Renal cortical epithelial cell (primary cell): ENCODE measurements at places on chromosomes 7 and 10. TPM values are rescaled to one million over a fixed set of nuclear protein-coding genes. Genes with fewer than 3 reads are reported as not detected.

Gene ELMO1
- total RNA-seq = 0.69 and 1.7 TPM in 2 replicates

Gene AGR2
- 18.6 and 29.0 TPM in 2 replicates for total RNA-seq

Gene TMUB1
- total RNA-seq = 34.9 and 41.5 TPM in 2 replicates

Gene MKX
- total RNA-seq = 0.25 TPM in 1 of 2 replicates, not detected in the other

Gene DPP6
- 0.05 TPM in 1 of 2 replicates, not detected in the other for total RNA-seq

Gene FOXI2
- total RNA-seq = not detected in 2 replicates

Gene STYXL1
- 51.4 and 102 TPM in 2 replicates for total RNA-seq

Gene NAMPT
- total RNA-seq = 154 and 209 TPM in 2 replicates

Gene HOXA2
- 0.35 and 1.9 TPM in 2 replicates for total RNA-seq

Gene EPO
- total RNA-seq = not detected in 2 replicates

Gene ITPRIP
- 5.6 and 8.1 TPM in 2 replicates for total RNA-seq

Gene CRHR2
- total RNA-seq = not detected in 2 replicates

Gene CYP26A1
- 0.15 TPM in 1 of 2 replicates, not detected in the other for total RNA-seq

Gene SCRN1
- total RNA-seq = 81.3 and 127 TPM in 2 replicates

Gene CRYGN
- total RNA-seq = not detected in 2 replicates

Gene SYCE1
- 0.25 TPM in 1 of 2 replicates, not detected in the other for total RNA-seq

Gene TCAF2
- total RNA-seq = 0.35 and 2.3 TPM in 2 replicates

Gene LRIT1
- total RNA-seq = not detected in 2 replicates

Gene PPP1R3A
- total RNA-seq = not detected in 2 replicates

Gene PPIA
- 2,537 and 3,633 TPM in 2 replicates for total RNA-seq

Gene EMX2
- 2.8 and 15.9 TPM in 2 replicates for total RNA-seq

Gene ERVW-1
- not detected in 2 replicates for total RNA-seq

Gene NYAP1
- 0.20 TPM in 1 of 2 replicates, not detected in the other for total RNA-seq

Gene NUTM2B
- 0.85 TPM in 1 of 2 replicates, not detected in the other for total RNA-seq

Gene GPNMB
- total RNA-seq = 11.5 and 120 TPM in 2 replicates

Gene IGF2BP3
- 43.9 and 50.8 TPM in 2 replicates for total RNA-seq

Gene NDUFB8
- 99.1 and 131 TPM in 2 replicates for total RNA-seq

Gene GRID1
- 0.17 and 0.20 TPM in 2 replicates for total RNA-seq

Gene DOCK1
- total RNA-seq = 68.1 and 108 TPM in 2 replicates

Gene DNAH11
- 0.05 and 0.17 TPM in 2 replicates for total RNA-seq

Gene CHCHD3
- total RNA-seq = 113 and 116 TPM in 2 replicates

Gene ITGB8
- 257 and 399 TPM in 2 replicates for total RNA-seq

Gene UCMA
- not detected in 2 replicates for total RNA-seq

Gene UTF1
- total RNA-seq = not detected in 2 replicates

Gene GSDME
- total RNA-seq = 68.4 and 79.0 TPM in 2 replicates

Gene SFTPD
- 0.30 TPM in 1 of 2 replicates, not detected in the other for total RNA-seq

Gene SPDYE11
- not detected in 2 replicates for total RNA-seq

Gene SYT15
- 1.0 TPM in 1 of 2 replicates, not detected in the other for total RNA-seq

Gene PLXNA4
- total RNA-seq = 0.05 TPM in 1 of 2 replicates, not detected in the other

Gene PDK4
- total RNA-seq = 1.9 and 5.8 TPM in 2 replicates

Gene SPDYE8
- not detected in 2 replicates for total RNA-seq

Gene COL28A1
- 0.87 and 7.5 TPM in 2 replicates for total RNA-seq

Gene ABLIM1
- 31.1 and 77.4 TPM in 2 replicates for total RNA-seq

Gene PRKG1
- total RNA-seq = 1.0 and 2.3 TPM in 2 replicates

Gene TCERG1L
- not detected in 2 replicates for total RNA-seq

Gene HPSE2
- not detected in 2 replicates for total RNA-seq

Gene PCLO
- total RNA-seq = 0.35 and 5.2 TPM in 2 replicates

Gene PSD
- 0.17 and 3.5 TPM in 2 replicates for total RNA-seq

Gene ARHGEF35
- total RNA-seq = 22.4 and 25.0 TPM in 2 replicates

Gene CXCL12
- total RNA-seq = 2.1 and 5.4 TPM in 2 replicates

Gene CUL2
- total RNA-seq = 32.5 and 60.7 TPM in 2 replicates

Gene WIPF3
- total RNA-seq = 0.35 TPM in 1 of 2 replicates, not detected in the other

Gene CNTNAP2
- total RNA-seq = 0.25 and 12.9 TPM in 2 replicates

Gene SKIDA1
- total RNA-seq = 0.69 and 2.1 TPM in 2 replicates

Gene ECD
- total RNA-seq = 32.1 and 33.7 TPM in 2 replicates

Gene PIK3AP1
- total RNA-seq = 5.4 and 14.9 TPM in 2 replicates
